COR-L47 (cell line): ENCODE measurements at places on chromosomes 6 and 20.

DNA sequence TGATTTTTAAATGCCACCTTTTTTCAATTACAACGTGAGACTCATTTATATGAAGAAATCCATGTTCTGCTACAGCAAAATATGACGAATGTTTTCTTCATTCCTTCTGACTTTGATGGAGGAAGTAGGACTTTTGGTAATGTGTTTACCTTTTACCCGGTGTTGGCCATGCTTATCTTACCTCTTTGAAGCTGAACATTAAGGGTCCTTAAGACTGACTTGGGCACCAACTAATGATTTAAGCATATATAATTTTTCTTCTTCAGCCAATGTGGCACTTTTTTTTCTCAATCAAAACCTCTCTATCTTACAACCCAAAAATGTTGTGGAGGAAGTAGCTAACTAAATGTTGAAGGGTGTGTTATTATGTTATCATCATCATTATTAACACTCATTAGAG, 337.5 kb downstream of the EPHA7 start:
- DNase-seq, result no peak

DNA sequence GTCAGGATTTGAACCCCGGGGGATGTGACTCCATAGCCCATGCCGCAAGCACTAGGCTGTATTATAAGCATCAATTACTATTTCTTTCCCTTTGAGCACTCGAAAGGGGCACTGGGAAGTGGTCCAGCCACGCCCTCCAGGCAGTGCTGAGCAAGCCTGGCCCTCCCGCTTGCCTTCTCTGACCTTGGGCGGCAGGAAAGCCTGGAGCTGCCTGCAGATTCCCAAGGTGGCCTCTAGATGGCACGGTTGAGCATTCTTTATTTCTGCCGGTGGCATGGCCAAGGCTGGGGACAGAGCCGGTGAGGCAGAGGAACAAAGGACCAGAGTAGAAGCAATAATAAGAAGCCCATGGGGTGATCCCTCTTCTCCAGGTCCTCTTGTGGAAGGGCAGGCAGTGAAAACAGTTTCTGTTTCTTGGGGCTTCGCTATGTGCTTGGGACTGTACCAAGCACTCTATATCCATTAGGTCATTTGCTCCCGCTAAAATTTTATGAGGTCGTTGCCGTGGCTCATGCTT, 32.0 kb downstream of the ARHGAP40 start:
- DNase-seq, result peak; percentile 39

DNA sequence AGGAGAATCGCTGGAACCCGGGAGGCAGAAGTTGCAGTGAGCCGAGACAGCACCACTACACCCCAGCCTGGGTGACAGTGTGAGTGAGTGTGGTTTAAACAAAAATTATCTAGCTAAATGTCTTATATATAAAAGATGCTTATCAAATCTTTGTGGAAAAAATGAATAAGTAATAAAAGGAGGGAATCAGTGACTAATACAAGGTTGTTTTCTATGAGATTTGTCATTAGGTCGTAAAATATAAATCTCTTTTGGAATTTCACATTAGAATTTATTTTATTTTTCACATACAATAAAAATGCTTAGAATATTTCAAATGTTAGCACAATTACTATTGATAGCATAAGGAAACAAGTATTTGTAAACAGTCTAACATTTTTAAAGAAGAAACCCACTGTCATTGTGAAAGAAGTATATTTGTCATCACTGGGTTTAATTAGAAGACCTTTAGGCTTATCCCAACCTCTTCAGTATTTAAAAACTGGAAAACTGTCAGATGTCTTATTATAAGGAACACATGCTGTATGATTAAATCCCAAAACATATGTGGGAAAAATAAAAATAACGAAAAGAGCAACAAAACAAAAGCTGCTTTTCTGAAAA, 47.1 kb downstream of the ASCC3 start:
- no peak for DNase-seq

DNA sequence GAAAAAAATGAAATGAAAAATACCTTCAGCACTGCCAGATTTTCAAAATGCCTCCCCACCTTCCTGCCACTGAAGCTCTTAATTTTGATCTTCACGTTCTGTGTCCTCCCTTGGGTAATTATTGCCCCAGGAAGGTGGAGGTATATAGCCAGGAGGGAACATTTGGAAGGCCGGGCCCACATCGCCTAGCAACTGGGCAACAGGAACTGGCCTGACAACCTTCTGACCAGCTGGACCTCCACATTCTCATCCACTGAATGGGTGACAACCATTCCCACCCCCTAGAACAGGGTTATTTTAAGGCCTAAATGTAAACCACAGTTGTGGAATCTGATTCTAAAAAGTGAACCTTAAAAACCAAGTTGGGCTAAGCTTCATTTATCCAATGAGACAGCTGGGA, 3.2 kb downstream of the RRBP1 start:
- DNase-seq, result no peak

DNA sequence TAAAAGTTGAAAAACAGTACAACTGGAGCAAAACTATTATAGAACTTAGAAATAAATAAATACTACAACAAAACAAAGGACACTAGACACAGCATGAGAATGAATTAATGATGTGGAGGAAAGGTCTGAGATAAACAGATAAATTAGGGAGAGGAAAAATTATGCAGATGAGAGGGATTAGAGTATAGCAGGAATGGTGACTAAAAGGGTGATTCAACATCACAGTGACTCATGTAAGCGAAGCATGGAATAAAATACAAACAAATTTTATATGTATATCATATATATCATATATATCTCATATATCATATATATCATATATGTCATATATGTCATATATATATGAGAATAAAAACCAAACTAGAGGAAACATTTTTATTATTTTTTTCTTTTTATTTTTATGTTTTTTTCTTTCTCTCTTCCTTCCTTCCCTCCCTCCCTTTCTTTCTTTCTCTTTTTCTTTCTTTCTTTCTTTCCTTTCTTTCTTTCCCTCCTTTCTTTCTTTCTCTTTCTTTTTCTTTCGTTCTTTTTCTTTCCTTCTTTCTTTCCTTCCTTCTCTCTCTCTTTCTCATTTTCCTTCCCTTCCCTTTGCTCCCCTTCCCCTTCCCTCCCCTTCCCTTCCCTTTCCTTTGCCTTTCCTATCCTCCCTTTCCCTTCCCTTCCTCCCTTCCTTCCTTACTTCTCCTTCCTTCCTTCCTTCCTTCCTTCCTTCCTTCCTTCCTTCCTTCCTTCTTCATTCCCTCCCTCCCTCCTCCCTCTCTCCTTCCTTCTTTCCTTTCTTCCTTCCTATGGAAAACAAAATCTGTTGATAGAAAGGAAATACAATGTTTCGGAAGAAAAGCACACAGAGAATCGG, 1014.6 kb downstream of the GRIK2 start:
- no peak for DNase-seq

GRCh38 chr6:160926281-160927276, 65.0 kb upstream of the MAP3K4 start:
- DNase-seq, result no peak

GRCh38 chr6:135801755-135802465, 49.6 kb upstream of the PDE7B start:
- no peak for DNase-seq

GRCh38 chr20:8749986-8750385, 318.9 kb upstream of the PLCB4 start:
- no peak for DNase-seq
